NCI-H510A treated with DMSO at 0.1 percent for 48 hours (cell line): ENCODE measurements at places on chromosomes 12 and 14.

DNA sequence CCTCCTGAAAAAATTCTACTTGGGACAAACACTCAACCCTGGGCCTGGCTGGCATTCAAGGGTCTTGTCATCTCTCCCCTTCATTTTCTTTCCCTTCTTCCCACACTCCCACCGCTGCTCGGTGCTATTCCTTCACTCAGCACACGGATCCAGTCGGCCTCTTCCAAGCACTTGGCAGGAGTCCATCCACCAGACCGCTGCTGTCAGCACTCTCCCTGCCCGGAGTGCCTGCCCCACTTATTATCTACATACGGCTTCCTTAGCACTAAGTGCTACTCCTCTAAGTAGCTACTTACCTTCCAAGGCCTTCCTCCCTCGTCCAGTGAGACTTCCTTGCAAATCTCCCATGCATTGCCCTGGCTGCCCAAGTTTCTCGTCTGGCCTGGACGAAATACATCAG lies 29.8 kb downstream of the CALM1 start:
- peak; percentile 12 for DNase-seq

DNA sequence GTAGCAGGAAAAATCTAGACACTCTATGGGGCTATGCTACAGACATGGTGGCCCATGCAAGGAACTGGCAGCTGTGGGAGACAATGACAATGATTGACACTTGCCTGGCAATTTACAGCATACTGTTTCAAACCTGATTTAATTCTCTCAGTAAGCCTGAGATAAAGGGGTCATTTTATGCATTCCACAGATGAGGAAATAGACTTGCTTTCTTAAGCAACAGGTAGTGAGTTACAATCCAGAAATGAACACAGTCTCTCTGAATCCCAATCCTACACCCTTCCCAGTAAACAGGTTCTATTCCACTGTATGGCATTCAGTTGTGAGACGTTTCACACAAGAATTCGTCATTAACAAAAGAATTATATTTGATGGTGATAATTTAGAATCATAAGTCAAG lies 15.5 kb upstream of the PCNX1 start:
- DNase-seq, result no peak

DNA sequence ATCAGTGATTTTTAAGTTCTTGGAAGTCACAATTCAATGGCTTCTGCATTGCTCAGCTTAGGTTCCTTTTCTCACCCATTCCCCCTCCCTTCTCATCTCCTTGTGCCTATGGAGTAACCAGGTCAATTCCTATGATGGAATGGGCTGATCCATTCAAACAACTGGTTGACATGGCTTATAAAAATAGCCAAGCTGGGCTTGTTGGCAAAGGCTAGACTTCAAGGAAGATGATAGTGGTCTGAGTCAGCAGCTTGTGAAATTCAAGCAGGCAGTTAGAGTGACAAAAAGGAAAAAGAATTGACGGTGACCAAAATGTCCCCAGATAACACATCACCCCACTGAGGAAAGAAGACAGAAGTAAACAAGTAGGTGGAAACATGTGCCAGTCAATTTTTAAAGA lies 119.9 kb upstream of the PCED1B start:
- no peak for DNase-seq

DNA sequence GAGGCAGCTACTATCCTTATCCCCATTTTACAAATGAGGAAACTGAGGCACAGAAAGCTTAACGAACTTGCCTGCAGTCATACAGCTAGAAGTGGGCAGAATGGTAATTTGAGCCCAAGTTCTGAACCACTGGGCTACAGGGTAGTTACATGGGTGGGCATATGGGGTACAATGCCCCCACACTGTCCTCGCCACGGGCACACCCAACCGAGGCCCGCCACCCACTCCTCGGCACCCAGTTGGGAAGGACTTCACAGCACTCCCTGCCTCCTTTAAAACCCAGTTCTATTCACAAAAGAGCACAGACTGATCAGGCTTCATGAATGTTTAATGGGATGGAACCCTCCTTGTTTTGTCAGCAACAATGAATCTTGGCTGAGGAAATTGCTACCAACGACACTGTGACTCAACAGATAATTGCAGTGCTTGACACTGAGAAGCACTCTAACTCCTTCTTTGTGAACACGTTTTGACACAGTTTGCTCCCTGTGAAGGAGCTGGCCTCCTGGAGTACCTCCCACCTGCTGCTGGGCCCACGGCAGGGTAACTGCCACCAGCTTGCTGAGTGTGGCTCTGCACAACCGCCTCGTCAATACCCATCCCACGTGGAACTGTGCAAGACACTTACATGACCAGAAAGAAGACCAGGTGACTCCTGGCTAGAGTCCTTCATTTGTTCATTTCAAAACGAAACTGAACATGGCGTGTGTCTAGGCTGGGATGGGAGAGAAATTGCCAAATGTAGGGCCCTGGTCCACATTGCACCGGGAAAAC lies 63.5 kb downstream of the CLMN start:
- DNase-seq, result peak; percentile 73

DNA sequence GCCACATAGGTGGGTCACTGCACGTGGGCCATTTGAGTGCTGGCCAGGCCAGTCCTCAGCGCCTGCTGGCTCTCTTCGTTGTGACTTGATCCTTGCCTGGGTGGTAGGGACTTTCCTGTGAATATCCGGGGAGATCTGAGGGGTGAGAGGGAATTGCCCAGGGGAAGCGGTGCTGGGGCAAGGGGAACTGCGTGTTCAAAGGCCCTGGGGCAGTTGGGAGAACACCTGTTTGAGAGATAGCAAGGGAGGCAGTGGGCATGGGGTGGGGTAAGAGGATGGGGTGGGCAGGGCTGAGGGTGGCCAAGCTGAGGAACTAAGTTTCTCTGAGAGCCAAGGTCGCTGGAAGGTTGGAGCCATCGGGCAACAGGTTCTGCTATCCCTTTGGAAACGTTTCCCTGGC lies 25.0 kb downstream of the SETD1B start:
- no peak for DNase-seq

DNA sequence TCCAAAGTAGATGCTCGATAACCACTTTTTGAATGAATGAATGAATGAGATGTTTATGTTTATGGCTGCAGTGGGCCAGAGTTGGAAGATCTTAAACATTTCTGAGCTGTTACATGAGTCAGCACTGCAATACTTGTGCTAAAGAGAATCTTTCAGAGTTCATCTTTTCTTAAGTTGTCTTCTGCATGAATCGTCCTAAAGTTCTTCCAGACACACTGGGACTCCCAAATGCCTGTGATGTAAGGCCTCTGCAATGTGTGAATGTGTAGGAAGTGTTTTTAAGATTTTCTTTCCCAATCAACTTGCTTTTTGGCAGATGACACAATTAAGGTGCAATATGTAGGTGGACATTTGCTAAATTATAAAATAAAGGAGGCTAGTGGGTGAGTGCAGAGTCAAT lies 50.3 kb upstream of the TRIM9 start:
- no peak for DNase-seq

DNA sequence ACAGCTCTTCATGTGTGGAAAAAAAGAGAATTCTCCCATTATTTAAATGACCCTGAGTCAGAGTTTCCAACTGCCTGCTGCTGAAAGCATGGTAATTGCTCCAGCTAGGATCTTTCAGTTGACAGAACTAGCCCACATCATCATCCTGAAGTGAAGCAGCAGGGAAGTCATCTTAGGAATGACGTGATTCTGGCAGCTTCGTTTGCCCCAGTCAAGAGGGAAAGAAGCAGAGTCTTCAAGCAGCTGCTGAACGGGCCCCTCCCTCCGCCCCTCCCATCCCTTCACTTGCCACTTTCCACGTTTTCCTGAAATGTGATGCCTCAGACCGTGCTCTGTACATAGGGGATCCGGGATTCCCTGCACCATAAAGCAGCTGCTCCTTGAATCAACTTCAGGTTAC lies 455.0 kb upstream of the TMEM132C start:
- peak; percentile 68 for DNase-seq

DNA sequence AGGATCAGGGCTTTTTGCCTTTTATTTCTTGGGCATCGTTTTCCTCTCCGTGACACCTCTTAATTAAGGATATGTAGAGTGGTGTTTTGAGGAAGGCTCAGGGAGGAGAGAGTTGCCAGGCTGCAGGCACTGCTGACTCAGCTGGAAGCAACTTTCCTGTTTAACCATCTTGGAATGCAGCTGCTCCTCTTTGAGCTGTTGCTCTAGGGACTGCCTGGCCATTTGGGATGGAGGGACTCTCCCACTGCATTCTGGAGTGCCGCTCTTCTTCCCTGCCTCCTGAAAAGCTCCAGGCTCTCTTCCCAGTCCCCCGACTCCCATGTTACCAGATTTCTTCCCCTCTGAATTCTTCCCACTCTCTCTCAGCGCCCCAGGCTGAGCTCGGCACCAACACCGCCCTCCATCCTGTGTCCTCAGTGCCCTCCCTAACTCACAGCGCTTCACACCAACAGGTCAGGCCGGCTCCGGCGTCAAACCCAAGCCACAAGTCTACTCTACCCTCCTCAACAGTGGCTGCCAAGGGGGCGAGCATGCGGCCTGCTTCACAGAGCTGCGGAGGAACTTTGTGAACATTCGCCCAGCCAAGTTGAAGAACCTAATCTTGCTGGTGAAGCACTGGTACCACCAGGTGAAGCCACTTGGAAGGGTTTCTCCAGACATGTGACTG lies 5.9 kb downstream of the OAS3 start:
- no peak for DNase-seq

DNA sequence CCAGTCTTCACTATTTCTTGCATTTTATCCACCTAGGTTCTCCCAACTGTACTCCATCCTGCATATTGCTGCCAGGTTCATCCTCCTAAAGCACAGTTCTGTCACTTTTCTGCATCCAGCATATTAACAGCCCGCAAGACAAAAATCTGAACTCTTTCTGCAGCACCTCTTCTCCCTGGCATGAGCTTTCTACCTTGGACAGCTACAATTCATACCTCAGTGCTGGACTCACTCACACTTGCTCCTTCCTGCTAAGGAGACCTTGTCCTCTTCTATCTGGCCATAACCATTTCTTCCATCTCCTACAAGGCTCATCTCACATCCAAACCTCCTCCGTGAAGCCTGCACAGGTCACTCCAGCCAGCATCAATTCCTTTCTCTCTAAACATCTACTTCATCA lies 170.1 kb upstream of the GRIP1 start:
- DNase-seq, result no peak

DNA sequence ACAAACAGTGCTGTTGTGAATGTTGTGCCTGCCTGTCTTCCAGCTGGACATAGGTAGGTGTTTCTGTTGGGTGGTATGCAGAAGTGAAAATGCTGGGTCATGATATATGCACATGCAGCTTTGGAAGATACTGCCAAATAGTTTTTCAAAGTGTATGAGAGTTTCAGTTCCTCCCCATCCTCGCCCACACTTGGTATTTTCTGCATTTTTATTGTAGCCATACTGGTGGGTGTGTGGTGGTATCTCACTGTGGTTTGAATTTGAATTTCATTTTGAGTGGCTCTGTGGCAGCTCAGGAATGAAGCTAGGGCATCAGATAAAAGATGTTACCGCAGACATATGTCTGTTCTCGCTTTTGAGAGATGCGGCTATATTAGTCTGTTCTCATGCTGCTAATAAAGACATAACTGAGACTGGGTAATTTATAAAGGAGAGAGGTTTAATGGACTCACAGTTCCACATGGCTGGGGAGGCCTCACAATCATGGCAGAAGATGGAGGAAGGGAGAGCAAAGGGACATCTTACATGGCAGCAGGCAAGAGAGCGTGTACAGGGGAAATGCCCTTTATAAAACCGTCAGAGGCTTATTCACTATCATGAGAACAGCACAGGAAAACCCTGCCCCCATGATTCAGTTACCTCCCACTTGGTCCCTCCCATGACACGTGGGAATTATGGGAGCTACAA lies 183.1 kb downstream of the CAND1 start:
- no peak for DNase-seq

DNA sequence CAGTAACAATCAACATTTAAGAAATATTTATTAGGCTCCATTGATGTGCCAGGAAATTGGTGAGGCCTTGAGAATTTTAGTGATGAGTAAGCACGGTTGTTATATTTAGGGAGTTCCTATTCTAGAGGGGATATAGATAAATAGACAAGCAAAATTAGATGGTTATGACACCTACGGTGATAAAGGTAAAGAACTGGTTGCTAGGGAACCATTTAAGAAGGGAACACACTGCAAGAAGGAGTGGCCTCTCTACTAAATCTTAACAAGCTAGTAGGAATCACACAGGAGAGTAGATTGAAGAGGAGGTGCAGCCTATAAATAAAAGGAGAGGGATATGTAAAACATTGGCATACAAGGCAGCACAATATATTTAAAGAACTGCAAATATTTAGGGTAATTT lies 155.2 kb downstream of the LRIG3 start:
- peak; percentile 82 for DNase-seq

- no peak for DNase-seq
Observed at GRCh38 chr12:4176168-4176567, 97.4 kb upstream of the CCND2 start.

- DNase-seq, result no peak
Observed at GRCh38 chr12:50533203-50533584, 28.4 kb downstream of the DIP2B start.

DNA sequence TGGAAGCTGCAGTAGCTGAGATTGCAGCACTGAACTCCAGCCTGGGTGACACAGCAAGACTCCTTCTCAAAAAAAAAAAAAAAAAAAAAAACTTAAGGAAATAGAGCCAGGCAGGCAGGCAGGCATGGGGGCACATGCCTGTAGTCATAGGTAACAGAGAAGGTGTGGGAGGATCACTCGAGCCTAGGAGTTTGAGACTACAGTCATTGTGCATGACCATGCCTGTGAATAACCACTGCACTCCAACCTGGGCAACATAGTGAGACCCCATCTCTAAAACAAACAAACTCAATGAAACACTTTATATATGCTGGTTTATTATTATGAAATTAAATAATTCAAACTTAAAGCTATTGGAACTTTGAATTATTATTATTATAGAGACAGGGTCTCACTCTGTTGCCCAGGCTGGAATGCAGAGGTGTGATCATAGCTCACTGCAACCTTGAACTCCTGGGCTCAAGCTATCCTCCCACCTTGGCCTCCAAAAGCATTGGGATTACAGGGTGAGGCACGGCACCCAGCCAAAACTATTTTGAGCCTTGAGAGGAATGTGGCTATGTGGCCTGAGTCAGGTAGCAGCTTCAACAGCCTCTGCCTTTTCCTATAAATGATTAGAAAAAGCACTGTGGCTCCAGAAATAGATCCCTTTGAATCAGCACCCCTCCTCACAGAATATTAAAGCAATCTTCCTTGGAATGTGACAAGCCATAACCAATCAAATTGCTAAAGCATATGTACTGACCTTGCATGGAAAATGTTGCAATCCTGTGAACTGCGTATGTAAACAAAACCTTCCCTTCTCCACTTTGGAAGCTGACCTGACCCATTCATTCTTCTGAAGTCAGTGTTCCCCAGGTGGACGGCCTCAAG lies 34.7 kb upstream of the YY1 start:
- no peak for DNase-seq

- DNase-seq, result no peak
Observed at GRCh38 chr14:99254328-99255009, 17.5 kb downstream of the BCL11B start.

DNA sequence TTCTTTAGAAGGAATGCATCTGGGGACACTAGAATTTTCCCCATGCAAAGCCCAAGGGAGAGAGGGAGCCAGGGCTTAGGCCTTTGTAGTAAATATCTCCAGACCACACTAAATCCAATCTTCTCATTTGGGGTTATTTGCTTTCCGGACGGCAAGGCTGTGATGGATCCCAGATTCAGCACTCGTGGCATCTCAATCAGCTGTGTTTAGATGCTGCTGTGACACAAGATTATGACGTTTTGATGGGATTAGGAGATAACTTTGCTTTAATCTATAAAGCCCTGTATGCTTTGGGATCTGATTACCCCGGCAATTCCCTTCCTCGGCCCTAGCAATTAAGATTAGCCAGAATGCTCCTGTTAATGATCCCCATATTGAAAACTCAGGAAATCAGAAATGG lies 686.7 kb upstream of the TBX3 start:
- no peak for DNase-seq

- DNase-seq, result no peak
Observed at GRCh38 chr14:36718216-36718615, 56.6 kb downstream of the PAX9 start.
